ENCODE measurements at places on chromosomes 5 and 9. TPM values are rescaled to one million over a fixed set of nuclear protein-coding genes. Genes with fewer than 3 reads are reported as not detected.
A peak's percentile ranks its signal among the peaks of the same experiment; 100 is the strongest.

DNA sequence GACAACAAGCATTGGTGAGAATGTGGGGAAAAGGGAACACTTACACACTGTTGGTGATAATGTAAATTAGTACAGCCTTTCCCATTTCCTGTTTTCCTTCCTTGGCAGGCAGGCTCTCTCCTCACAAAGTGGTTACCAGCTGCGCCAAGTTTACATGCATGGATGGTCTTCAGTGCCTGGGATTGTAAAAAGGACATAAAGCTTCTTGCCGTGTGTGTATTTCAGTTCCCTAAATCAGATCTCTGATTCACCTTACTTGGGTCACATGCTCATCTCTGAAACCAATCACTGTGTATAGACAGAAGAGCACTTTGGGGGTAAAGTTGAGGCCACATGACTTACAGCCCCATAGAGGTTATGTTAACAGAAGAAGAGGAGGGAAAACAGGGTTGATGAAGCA, 92.8 kb downstream of the CAVIN4 start:
- DNase-seq: no peak

CREB3 gene
- 39.5 TPM for total RNA-seq

CBY3 gene
- not detected for total RNA-seq

- no peak for DNase-seq
Measured at GRCh38 chr9:34490360-34490759, 31.8 kb downstream of the DNAI1 start.

DNA sequence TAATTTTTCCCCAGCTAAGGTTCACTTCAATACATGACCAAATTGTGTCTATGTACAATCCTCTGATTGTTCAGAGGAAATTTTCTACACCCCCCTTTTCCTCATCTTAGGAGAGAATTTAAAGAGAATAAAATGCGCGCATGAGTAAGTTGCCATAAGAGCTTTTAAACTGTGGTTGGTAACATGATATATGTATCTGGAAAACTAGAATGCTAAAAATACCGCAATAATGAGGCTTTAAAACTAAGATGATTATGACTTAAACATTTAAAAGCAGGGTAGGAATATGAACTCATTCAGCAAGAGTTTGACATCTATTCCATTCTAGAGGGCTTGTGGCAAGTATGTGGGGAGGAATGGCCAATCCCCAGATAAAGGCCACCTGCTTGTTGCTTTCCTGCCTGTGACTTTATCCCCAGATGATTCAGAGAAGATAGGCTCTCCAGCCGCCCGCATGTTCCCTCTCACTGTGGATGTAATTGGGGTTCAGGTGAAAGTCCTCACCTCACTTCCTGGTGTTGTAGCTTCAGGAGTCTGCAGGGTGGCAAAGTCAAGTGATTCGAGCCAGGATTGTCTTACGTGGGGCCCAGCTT, 26.5 kb upstream of the BASP1 start:
- DNase-seq: no peak

DNA sequence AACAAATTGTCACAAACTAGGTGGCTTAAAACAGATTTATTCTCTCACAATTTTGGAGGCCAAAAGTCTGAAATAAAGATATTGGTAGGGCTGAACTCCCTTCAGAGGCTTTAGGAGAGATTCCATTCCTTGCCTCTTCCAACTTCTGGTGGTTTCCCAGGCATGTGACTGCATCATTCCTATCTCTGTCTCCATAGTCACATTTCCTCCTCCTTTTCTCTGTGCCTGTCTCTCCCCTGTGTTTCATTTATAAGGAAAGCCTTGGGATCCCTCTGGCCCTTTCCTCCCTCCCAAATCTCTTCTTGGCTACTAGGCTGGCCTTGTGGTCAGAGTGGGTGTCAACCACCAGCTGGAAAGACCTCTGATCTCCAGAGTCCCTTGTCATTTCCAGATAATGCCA, 78.2 kb downstream of the SNX18 start:
- DNase-seq: no peak

GALNT12 gene
- 12.6 TPM for total RNA-seq

EMB gene
- 21.5 TPM for total RNA-seq

DNA sequence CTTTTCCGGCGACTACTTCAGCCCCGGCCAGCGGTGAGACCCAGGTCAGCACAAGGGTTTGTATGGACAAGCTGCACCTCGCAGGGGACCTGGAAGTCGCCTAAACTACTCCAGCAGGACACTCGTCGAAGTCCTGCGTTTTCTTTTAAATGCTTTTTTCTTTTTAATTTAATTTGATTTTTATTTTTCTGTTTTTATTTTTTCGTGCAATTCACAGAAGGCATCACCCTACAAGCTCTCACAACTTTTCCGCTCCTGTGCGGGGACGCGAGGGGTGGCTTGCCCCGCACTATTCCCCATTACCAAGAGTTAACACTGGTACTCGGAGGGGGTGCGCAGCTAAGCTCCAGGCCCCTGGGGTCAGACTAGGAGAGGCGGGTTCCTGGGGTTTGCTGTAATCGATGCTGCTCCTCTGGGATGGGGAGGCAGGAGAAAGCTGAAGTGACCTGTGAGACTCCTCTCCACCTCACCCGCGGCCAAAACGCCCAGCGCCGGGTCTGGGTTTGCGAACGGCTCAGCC, 1.3 kb downstream of the EDIL3 start:
- DNase-seq: no peak

SMIM33 gene
- not detected for total RNA-seq

DNA sequence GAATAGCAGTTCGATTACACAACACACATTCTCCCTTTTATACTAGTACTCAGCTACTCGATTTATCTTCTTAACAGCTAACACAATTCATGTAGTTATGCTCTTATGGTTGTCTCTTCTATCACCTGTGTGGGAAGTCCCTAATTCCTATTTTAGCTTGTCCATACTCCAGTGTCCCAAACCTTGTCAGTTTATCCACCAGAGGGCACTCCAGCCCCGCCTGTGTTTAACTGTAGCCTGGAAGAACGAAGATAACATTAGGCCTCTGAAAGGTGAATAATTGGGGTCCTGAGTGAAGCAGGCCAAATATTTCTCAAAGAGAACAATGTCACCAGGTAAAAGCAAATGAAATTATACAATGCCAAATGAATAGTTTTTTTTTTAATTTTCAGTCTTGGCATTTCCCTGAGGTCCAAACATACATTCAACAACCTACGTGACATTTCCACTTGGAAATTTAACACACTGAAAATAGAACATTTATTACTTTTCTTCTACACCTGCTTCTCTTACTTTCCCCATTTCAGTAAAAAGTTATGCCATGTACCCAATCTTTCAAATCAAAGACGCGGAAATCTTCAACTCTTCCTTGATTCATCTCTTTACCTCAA, 560.7 kb downstream of the HTR1A start:
- DNase-seq: peak; percentile 79

- no peak for DNase-seq
Measured at GRCh38 chr5:116632890-116633289, 58.3 kb upstream of the SEMA6A start.

IL17B gene
- total RNA-seq: 18.0 TPM

GRCh38 chr5:77356740-77357139, 135.4 kb downstream of the WDR41 start:
- DNase-seq: no peak

PCDHB12 gene
- total RNA-seq: 6.7 TPM

DNA sequence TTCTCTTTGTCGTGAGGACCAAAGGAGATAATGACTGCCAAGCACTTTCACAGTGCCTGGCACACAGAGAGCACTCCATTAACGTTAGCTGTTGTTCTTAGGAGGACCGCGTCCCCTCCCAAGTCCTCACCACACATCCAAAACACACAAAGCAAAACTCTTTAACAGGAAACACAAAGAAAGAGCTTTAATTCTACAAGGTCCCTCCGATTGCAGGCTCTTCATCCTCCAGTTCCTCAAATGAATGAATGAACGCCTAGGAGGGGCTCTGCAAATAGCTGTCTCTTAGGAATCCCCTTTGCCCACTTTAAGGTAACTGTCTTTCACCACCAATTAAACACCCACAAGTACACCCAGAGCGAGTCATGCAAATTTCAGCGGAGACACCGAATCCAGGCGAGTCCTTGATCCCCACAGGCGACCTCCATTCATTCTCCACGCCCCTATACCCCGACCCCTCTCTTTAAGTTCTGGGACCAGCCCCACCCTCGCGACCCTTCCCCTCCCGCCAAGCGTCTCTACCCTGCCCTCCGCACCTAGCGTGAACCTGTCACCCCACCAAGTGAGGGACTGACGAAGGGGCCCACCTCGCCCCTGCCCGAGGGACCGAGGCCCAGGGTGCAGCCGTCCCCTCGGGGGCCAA, 644 bp downstream of the TSC1 start:
- no peak for DNase-seq

SV2C gene
- total RNA-seq: not detected

ANKRD18B gene
- not detected for total RNA-seq

ADAMTS16 gene
- total RNA-seq: 0.10 TPM

DNA sequence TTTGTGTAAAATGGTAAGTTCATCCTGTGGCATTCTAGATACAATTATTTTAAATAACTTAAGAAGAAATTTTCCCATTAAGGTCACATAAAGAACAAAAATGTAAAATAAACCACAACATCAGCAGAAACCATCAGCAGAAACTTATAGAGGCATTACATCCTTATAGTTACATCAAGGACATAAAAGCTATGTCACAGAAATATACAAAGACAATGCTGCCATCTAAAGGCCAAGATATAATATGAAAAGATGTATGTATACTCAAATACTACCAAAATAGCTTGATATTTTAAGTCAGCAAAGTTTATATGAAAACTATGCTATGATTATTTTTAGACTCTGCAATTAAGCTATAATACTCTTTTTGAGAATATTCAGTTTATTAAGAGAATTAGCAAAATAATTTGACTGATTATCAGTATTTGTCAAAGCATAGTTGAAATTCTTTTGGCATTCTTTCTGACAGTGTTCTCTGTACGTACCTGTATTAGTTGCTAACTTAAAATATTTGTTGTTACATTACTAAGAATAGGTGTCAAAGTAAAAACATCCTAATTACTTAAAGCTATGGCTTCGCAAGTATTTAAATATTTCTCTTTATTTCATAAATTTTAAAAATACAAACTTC, 36.2 kb downstream of the FBXL17 start:
- DNase-seq: no peak

- no peak for DNase-seq
Measured at GRCh38 chr5:62199792-62200716, 106.0 kb upstream of the KIF2A start.

DNA sequence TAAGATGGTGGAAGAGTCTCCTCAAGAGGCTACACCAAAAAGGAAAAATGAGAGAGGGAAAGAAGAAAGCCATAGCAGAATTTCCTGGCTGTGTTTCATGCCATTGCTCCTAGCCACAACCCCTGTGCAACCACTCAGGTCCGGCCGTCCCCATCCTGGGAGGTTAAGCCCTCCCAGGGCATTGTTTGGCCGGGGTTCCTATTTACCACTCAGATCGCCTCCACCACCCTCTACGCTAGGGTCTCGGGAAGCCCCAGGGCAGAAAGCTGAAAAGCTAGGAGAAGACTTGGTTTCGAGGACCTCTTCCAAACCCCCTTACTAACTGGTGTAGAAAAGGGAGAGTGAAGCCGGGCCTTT, 715 bp downstream of the RC3H2 start:
- DNase-seq: no peak

- no peak for DNase-seq
Measured at GRCh38 chr9:18274693-18275092, 199.3 kb upstream of the ADAMTSL1 start.

- DNase-seq: no peak
Measured at GRCh38 chr5:75862872-75863271, 145.6 kb upstream of the POC5 start.

DNA sequence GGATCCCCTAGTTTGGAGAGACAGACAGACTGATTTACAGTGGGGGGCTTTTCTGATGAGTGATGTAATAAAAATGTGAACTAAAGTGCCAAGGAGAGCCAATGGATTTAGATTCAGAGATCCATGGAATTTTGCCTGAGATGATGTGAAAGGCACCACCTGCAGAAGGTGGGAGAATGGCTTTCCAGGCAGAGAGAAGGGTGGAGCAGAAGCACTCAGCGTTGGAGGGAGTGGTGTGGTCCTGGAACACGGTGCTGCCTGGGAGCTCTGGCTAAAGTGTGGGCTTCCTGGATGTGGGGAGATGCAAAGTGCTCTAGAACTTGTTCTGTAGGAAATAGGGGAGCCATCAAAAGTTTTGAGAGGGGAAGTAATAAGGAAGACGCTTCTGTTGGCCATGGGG, 57.0 kb downstream of the IQGAP2 start:
- DNase-seq: no peak

TLX3 gene
- not detected for total RNA-seq

DNA sequence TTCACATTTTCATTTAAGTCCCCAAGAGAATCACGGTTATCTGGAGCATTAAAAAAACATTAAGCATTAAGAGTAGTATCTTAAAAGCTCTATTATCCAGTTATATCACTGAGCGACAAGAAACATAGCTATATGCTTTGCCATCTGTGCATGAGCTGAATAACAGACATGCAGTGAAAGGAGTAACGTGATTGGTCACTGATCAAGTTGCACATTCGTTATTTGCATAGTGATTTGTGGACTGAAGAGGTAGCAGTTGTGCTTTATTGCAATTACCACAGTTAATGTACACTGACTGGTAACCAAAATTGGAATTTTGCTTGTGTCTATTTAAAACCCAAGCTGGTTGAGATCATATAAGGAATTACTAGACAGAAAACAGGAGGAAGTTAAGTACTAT, 107.4 kb downstream of the MCTP1 start:
- DNase-seq: no peak

DNA sequence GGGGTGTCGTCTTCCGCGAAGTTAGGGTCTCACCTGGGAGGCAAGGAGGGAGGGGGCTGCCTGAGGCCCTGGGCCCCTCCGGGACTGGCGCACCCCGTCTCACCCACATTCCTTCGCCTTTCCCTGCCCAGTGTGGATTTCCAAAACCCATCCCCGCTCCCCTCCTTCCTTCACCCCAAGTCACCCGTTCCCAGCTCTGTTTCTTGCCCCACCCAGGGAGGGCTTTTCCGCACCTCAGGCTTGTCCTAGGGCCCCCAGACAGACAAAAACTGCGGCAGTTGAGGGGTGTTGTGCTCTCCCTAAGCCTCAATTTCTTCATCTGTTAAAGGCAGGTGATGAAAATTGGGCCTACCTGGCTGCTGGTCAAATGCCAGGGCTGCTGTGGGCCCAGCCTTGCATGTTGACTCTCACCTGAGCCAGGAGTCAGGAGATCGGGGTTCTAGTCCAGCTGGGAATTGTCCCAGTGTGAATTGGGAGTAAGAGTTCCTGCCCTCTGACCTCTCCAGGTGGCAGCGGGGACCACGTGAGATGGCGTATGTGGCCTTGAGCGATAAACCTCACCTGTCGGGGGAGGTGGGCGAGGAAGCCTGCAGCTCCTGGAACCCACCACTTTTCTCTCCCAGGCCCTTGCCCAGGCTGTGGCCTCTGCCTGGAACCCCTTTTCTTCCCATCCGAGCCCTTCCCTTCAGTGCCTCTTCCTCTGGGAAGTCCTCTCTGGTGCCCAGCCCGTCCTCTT, 143.4 kb upstream of the IER5L start:
- DNase-seq: peak; percentile 67

- DNase-seq: no peak
Measured at GRCh38 chr5:126497506-126497905, 74.3 kb downstream of the GRAMD2B start.

- DNase-seq: no peak
Measured at GRCh38 chr9:31040564-31040963, 1343.9 kb upstream of the ACO1 start.
